ENCODE measurements at places on chromosomes 3 and 15. TPM values are rescaled to one million over a fixed set of nuclear protein-coding genes. Genes with fewer than 3 reads are reported as not detected.

Gene TERC
- 0.20 TPM for polyA plus RNA-seq

Gene MIX23
- 58.4 TPM for polyA plus RNA-seq

Gene KBTBD8
- polyA plus RNA-seq = 1.2 TPM

Gene GMNC
- 0.07 TPM for polyA plus RNA-seq

Gene PIERCE2
- polyA plus RNA-seq = 6.3 TPM

GRCh38 chr15:81516012-81516411 is 142.0 kb upstream of the TMC3 start:
- no peak for DNase-seq

Measured in heart right ventricle (tissue), 16 donors.